H1 (cell line): ENCODE measurements at places on chromosomes 7 and 10. TPM values are rescaled to one million over a fixed set of nuclear protein-coding genes. Genes with fewer than 3 reads are reported as not detected.

The CCDC3 gene
- total RNA-seq, result 3.7 and 3.8 TPM in 2 replicates

The ITIH5 gene
- total RNA-seq, result 7.6 and 9.8 TPM in 2 replicates

The CYP2E1 gene
- total RNA-seq, result not detected in 2 replicates

The NCF1 gene
- total RNA-seq, result 0.47 TPM in 1 of 2 replicates, not detected in the other

- no peak for DNase-seq
These were observed 259.9 kb downstream of the CACNA2D1 start for GRCh38 chr7:82183634-82184033.

GRCh38 chr7:132364226-132364625 lies 212.0 kb downstream of the PLXNA4 start:
- no peak for DNase-seq
